ENCODE measurements at places on chromosomes 16 and 17.

DNA sequence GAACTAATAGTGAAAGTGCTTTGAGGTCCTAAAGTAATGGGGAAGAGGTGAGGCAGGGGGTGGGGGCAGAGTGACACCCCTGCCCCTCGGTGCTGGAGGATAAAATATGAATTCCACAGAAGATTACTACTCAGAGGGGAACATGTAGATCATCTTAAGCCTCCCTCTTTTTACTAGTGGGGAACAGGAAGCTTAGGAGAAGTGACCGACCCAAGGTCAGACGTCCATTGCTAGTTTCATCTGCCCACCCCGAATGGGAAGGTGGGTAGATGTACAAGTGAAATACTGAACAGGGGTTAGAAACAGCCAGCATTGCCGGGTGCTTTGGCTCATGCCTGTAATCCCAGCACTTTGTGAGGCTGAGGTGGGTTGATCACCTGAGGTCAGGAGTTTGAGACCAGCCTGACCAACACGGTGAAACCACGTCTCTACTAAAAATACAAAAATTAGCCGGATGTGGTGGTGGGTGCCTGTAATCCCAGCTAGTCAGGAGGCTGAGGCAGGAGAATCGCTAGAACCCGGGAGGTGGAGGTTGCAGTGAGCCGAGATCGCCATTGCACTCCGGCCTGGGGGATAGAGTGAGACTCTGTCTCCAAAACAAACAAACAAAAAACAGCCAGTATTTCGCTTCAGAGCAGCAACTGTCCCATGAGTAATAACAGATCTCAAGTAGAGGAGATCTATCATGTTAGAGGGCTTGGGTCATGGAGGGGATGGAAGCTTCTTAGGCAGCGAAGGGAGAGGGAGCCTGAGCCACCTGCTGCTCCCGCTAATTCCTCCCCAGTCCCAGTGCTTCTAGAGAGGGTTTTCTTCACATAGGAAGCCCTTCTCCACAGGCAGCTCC is 1.2 kb upstream of the NR1D1 start:
- no peak for DNase-seq

DNA sequence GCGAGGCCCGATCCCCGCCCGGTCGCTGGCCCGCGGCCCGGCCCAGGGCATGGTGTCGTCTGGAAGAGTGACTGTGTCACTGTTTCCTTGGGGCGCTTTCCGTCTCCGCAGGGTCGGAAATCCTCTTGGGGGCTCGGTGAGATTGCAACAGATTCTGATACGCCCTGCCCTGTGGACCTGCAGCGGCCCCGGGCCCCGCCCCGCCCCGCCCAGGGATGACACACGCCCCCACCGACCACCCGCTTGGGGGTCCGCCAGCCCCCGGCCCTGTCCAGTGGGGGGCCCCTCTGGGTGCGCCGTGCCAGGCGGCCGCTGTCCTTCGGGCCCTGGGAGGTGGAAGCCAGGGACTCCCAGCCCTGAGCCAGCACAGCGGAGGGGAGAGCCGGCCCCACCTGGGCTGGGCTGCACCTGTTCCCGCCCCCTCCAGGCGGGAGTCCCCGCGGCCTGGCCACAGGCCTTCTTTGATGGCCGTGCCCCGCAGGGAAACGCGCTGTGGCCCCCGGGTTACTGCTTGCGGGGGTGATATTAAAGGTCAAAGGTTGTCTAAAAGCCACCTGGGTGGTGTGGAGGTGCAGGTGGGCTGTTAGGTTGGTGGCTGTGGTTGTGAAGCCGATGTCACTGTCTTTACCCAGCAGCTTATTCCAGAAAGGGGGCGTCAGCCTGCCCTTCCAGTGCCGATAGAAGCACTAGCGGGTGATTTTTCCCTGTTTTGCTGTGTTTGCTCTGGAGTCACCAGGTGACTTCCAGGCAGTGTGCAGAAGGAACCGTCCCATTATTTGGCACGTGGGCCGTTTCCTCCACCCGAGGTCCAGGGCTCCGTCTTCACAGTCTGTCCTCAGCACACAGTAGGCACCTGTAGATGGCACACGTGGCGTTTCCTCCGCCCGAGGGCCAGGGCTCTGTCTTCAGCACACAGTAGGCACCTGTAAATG is 752 bp downstream of the TBC1D24 start:
- no peak for DNase-seq

DNA sequence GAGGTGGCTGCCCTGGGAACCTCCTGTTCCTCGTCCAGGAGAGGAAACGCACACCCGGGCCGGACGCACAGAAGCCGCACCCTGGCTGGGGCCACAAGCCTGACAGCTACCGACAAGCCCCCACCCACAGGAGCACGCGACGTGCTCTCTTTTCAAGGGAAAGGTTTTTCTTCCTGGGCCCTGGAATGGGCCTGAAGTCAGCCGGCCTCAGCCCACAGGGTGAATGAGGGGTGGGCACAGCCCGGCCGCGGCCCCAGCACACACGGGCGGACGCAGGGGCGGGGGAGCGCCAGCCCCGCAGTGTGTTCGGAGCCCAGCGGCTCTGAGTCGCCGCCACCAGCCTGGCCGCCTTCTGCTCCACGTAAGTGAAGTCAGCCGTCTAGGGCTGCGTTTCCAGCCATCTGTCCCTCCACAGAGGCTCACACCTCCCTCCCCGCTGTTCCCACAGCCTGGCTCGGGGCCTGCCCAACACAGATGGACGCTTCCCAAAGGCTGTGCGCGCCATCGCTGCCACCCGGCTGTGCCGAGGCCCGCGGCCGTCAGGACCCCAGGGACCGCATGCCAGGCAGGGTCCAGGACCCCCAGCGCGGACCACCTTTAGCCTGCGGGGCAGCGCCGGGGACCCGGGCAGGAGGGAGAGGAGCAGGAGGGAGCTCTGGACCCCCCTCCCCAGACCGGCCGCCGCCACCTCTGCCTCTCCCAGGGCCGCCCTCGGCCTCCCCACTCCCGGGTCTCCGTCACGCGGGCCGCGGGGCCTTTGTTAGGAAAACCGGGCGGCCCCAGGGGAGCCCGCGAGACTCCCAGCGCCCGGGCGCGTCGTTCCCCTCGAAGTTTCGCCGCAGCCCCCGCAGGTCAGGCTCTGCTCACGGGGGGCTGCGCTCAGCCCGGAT is 36.8 kb downstream of the CBFA2T3 start:
- DNase-seq: no peak

DNA sequence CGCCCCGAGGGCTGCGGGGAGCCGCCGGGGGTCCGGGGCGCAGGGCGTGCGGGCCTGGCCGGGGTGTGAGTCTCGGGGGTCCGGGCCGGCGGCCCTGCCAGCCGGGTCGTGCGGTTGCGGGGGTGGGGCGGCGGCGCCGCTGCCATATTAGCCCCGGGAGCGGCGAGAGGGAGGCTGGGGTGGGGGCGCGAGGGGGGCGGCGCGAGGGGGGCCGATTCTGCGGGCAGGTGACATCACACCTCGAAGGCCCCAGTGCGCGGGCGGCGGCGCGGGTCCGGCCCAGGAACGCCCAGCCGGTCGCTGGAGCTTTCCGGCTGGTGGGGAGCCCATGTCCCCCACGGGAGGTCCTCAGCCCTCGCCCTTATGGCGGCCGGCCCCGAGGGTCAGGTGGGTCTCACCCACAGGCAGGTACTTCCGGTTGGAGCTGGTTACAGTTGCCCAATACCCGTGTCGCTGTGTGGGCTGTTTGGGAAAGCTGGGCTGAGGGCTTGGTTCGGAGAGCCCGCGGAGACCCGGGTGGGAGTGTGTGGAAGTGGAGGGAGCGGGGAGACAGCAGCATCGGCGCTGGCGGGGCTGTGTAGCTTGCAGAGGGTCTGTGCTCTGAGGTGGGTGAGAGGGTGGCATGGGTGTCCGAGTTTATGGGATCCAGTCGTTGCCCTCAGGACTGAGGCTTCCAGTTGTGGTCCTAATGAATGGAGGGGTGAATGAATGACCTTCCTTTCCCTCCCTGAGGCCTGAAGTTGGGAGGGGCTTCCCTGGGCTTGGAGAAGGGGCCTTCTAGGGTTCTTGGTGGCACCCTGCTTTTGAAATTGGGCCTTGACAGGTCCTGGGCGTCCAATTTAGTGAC is 804 bp downstream of the ATP6V0C start:
- DNase-seq: peak; percentile 26
